ENCODE measurements at places on chromosomes 11 and 22.

DNA sequence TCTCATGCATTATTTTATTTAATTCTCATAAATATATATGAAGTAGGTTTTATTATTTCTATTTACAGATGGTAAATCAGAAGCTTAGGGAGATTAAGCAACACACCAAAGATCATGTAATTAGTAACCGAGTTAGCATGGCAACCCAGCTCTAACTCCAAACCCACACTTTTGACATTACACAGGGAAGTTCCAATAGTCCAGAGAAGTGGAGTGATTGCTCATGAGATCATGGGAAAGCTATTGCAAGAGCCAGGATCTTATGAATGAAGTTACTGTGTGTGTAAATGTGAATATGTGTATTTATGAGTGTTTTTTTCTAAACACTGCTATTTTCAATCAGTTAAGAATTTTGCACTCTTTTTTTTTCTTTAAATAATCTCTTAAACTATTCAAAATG is 225.8 kb upstream of the KIRREL3 start:
- no peak for DNase-seq

GRCh38 chr11:118088531-118088930 is 1.8 kb upstream of the SMIM35 start:
- DNase-seq = no peak

GRCh38 chr11:126339863-126340434 is 15.5 kb upstream of the ST3GAL4 start:
- no peak for DNase-seq

DNA sequence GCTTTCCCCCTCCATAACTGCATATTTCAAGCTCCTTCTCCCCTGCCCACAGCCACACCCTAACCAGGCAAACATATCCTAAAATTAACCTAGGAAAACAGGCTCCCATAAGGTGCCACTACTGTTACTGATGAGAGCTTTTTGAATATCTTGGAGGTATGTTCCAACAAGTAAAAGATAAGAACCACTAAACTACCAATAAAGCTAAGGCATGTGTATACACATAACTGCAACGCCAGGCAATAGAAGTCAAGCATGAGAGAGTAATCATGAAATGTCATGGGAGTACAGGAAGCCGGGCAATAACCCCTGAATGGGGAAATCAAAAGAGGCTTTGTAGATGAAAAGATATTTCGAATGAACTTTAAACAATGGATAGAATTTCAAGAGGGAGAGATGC is 9.3 kb downstream of the MMP13 start:
- no peak for DNase-seq

GRCh38 chr22:31119026-31119717 is 3.6 kb upstream of the INPP5J start:
- no peak for DNase-seq

DNA sequence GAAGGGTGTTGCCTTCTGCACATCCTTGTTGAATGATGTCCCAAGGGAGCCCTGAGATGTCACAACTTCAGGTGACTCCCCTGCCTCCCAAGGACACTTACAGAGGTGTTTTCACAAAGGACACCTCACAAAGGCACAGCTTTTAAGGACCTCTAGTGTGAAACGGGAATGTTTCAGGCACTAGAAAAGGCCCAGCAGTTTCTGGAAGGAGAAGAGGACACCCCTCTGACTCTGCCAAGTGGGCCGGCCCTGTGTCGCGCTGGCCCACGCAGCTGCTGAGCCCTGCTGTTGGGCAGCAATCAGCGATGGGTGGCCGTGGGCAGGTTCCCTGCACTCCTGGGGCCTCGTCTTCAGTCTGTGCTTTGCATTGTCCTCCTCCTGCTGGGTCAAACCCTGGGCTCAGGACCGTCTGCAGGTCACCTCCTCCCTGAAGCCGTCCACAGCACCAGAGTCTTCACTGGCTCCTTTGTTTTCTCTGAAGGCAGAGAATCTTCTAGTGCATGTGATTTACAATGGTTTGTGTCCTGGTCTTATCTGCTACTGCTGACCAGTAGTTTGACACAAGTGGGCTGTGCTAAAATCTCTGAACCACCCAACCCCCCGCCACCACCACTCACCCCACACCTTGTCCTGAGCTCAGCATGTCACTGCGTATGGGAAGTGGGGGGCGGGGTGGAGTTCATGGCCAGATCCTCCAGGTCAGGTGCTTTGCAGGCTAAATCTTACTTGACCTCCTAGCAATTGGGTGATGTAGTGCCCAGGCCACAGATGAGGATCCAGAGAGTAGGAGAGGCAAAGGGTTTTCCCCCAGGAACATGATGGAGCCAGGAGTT is 3.2 kb downstream of the LINC01488 start:
- DNase-seq = no peak

GRCh38 chr11:95845167-95845566 is 54.9 kb downstream of the CEP57 start:
- DNase-seq = no peak

DNA sequence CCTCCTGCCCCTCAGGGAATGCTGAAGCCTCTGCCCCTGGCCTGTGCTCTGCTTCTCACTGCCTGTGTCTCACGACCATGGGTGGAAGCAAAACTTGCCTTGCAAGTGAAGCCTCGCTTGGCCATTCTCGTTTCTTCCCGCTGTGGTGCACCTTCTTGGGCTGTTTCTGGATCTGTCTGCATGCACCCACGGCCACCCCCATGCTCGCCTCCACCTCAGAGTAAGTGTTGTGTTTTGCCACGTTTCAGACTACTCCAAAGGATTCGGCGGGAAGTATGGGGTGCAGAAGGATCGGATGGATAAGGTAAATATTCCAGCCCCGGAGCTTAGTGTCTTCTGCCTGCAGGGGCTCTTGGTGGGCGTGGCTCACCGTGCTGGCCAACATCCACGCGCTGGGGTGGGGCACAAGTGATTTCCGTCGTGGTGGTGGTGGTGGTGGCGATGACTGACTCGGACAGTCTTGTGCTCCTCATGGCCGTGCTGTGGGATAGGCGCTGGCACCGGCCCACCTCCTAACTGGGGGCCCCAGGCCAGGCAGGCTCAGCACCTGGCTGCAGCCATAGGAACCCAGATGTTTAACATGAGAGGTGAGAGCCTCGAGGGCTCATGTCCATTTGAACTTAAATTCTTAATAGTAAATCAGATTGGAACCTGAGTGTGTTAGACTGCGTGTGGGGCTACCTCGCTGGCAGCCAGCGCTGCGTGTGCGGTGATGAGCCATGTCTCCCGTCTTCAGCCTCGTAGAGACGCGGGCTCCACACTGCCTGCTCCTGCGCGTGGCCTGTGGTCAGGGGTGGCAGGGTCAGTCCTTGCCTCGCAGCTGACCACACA is 24.6 kb downstream of the CTTN start:
- DNase-seq = no peak

GRCh38 chr22:32830473-32830872 is 29.0 kb downstream of the TIMP3 start:
- no peak for DNase-seq

GRCh38 chr22:29886596-29886995 is 3.6 kb downstream of the MTMR3 start:
- no peak for DNase-seq

DNA sequence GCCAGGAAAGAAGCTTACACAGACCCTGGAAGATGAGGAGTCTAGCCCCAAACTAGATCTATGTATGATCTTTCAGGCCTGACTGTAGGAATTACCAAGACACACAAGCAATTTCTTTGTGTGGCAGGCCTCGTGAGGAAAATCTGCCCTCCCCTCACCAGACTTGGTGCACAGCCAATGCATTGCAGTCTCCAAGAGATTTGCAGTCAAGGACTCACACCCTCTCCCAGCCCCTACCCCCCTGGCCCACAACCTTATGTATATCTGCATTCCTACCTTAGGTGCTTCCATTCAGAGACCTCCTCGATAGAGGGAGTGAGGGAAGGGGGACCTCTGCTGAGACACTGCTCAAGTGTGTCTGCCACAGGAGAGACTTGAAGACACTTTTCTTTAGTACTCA is 9.8 kb downstream of the OR8B12 start:
- DNase-seq = no peak

GRCh38 chr22:30680991-30681770 is 13.5 kb upstream of the OSBP2 start:
- DNase-seq = no peak

GRCh38 chr11:130295657-130296056 is 19.1 kb downstream of the ZBTB44 start:
- DNase-seq = no peak

GRCh38 chr11:85685820-85686459 is at the start of gene CCDC89:
CCDC89 (minus strand) TSS chr11:85686195; CDS start chr11:85686130, 65 bp downstream.
- DNase-seq = peak; percentile 83

DNA sequence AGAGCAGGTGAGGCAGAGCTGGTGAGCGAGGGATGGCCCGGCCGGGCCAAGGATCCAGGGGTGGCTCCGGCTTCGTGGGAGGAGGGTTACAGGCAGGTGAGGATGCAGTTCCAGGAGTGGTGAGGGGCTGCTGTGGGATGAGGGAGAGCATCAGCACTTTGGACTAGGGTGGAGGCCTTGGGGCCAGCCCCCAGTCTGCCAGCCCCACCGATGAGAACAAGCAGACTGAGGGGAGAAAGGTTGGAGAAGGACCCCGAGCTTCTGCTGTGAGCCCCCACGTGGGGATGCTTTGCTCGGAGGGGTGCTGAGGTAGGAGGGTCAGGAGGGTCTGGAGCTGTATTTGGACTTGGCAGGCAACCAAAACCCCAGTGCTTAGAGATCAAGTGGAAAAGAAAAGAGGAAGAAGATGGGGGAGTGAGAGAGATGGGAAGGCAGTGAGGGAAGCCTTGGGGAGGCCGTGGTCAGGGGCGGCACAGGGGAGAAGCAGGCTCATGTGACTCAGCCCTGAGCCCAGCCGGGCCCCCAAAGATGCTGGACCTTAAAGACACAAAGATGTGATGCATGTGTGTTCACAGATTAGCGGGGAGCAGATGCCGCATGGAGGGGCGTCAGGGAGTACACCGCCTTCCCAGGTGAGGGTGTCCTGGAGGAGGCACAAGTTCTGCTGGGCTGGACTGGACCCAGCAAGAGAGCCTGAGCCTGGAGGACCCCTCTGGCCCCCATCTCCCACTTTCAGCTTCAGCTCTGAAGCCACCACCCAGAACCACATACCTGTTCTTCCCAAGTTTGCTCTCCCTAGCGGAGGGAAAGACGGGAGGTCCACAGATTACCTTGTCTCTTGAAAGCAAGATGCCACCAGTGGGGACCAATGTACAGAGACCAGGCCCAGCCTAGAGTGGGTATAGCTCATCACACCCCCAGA is 91.3 kb downstream of the CDKN1C start:
- no peak for DNase-seq

DNA sequence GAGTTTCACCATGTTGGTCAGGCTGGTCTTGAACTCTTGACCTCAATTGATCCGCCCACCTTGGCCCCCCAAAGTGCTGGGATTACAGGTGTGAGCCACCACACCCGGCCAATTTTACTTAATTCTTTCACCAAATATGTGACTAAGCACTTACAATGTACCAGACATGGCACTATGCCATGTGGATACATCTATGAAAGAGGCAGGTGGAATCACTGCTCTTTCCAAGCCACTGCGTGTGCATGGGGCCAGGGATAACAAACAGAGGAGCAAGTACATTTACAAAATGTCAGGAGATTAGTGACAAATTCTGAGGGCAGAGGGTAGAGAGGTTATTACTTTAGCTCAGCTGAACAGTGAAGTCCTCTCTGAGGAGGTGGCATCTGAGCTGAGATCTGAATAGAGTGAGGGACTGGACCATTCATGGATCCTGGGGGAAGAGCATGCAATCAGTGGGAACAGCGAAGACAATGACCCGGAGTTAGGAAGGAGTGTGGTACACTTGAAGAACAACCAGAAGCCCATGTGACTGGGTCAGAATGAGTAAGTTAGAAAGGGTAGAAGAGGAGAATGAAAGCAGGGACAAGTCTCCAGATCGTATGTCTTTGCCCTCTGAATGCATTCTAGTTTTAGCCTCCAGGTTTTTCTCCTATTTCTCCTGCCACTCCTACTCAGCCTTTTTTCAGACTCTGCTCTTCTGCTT is 38.3 kb upstream of the GRAMD1B start:
- no peak for DNase-seq

GRCh38 chr11:25876456-25876965 is 455.4 kb upstream of the ANO3 start:
- no peak for DNase-seq

- DNase-seq = no peak
Observed at GRCh38 chr11:107719557-107720302, 7.9 kb upstream of the SLN start.

GRCh38 chr11:1830322-1831223 is 4.2 kb upstream of the SYT8 start:
- DNase-seq = peak; percentile 22

DNA sequence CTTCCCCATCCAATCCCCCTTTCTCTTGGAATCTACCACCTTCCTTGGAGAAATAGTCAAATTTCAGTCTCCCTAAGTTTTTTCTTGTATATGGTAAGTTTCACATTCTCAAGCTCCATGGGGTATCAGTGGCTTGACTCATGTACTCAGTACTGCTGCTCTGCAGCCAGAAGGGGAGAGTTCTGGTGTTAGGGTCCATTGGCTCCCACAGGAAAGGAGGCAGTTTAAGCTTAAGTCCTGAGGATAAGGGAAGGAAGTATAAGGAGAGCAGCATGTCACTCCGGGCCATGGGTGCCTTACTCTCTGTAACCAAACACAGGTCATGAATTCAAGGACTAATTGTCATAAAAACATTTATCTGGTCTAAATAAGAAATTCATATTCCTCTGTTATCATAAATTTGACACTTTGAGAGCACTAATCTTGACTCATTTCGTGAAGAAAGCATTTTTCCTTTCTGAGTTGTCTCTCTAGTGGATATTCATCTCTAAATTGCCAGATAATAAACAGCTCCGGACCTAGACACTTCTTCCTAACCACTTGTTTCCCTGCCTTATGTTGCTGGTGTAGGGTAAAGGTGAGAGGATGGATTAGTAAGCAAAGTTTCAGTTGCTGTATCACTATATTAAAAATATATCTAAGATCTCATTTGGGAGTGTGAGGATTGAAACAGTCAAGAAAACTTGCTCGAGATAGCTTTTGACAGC is 20.1 kb upstream of the SORL1 start:
- no peak for DNase-seq

DNA sequence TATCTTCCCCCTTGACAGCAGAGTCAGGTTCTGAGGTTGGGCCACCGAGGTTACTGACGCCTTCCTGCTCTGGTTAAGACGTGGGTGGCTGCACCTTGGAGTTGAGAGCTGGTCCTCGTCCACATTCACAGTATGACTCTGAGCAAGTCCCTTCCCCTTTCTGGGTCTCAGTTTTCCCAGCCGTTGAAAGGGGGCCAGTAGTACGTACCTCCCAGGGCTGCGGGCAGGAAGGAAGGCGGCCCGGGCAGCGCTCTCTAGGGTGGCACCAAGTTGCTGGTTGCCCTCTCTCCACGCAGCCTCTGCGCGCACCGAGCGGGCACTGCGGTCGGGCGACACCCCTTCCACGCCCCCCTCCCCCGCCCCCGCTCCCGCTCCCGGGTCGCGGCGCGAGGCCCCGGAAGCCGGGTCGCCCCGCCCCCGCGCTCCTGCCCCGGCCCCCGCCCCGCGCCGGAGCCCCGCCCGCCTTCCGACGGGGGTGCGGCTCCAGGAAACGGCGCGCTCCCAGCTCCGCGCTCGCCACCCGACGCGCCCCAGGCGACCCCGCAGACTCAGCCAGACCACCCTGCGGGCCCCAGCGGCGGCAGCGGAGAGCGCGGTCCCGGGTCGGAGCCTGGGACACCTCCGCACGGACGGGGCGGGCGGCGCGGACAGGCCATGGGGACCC is at the start of gene EHBP1L1:
Gene EHBP1L1, plus strand, starts transcription at position 486 of the 664 bp plus-strand sequence. CDS start 250 bp downstream, outside the sequence.
- no peak for DNase-seq
